ENCODE measurements at places on chromosomes 2 and 18.

DNA sequence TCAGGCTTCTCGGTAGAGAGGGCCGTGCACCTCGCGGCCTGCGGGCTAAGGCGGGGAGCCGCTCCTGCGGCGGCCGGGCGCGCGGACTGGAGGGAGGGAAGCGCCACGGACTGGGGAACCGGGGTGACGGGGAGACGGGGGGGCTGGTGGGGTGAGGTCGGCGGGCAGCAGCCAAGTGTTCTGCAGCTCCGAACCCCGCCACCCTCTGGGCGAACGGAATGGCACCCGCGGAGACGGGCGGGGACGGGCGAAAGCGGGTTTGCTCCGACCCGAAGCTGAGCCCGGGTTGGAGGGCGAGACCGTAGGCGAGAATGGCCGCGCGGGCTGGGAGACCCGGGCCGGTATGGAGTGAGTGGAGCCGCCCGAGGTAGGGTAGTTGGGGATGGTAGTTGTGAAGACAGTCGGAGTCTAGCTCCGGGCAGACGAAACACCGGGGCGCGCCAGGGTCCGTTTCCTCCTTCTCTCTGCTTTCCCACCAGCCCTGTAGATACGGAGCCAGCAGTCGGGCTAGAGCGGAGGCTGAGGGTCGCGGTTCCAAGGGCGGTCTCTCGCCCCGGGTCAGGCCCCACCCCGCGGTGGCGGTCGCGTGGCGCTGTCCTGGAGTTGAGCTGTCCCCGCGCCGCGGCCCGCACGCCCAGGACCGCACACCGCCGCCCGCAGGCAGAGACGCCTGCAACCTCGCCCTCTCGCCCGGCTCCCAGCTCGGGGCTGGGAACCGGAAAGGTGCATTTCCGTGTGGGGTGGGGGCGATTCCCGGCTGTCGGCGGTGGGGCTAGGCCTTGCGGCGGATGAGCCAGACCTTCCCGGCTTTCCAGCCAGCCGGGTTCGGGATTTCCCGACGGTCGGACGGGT is 160.3 kb upstream of the SIX2 start:
- no peak for DNase-seq

DNA sequence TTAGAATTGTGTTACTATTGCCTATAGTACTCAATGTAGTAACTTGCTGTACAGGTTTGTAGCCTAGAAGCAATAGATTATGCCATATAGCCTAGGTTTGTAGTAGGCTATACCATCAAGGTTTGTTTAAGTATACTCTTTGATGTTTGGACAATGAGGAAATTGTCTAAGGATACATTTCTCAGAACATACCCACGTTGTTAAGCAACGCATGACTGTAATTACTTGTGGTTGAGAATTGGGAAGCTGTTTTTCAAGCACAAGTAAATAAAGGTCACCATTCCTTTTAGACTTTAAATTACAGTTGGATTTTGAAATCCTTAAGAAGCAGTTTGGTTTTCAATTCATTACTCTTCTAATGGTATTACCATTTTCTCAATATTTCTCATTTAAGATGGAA is 89.8 kb upstream of the KCNH7 start:
- no peak for DNase-seq

DNA sequence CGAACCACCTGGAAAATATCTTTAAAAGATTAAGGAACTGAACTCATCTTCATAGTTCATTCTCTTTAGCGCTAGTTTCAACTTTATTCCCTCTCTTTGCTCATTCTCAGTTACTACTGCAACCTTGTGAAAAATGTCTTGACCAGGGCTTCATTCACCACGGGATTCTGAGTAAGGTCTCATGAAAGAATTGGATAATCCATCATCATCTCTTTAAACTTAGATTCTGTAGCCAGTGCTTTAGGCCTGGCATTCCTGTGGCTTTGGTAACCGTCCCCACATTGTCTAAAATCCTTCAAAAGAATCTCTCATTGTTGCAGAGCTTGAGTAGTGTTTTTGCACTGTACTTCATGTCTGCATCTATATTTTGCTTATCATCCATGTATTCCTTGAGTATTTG is 229.5 kb downstream of the ETAA1 start:
- DNase-seq = no peak

GRCh38 chr2:128374001-128374710 is 55.5 kb upstream of the HS6ST1 start:
- no peak for DNase-seq

DNA sequence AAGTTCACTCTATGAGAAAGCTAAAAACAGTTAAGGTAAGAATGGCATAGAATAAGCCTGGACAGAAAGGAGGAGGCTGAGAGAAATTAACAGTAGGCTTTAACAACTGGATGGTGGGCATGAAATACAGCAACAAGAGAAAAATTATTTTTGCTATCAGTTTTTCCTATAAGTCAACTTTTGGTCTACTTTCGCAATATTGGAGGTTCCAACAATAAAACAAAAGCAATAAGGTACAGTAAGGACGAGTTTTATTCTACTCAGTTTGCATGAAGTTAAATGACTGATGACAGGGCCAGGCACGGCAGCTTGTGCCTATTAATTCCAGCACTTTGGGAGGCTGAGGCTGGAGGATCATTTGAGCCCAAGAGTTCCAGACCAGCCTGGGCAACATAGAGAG is 17.3 kb downstream of the RAB1A start:
- DNase-seq = no peak

GRCh38 chr2:222160944-222161343 is 137.9 kb downstream of the PAX3 start:
- no peak for DNase-seq

GRCh38 chr18:55763298-55763697 is 175.3 kb upstream of the TCF4 start:
- DNase-seq = no peak

- no peak for DNase-seq
These were observed 621.3 kb downstream of the XIRP2 start for GRCh38 chr2:167509586-167509985.

- no peak for DNase-seq
These were observed 226.9 kb upstream of the SPOPL start for GRCh38 chr2:138274421-138275291.

- no peak for DNase-seq
These were observed 149.4 kb downstream of the TNS1 start for GRCh38 chr2:217853301-217853881.

GRCh38 chr2:97714084-97714949 is 941 bp downstream of the ZAP70 start:
- no peak for DNase-seq

DNA sequence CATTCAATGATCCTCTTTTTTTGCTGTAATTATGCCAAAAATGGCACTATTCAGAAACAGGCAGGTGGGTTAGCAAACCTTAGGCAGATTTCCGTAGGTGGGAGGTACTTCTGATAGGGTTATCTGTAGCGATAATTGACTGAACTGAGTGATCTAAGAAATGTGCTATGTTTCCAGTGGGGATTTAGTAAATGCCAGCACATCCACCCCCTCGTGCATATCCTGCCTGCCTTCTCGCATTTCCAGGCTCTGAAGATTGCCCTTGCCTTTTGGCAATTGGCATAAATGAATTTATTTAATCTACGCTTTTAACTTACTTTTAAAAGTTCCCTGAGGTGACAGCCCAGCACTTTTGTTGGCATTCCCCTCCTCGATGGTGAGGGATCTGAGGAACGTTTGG is 576 bp upstream of the FSHR start:
- no peak for DNase-seq

DNA sequence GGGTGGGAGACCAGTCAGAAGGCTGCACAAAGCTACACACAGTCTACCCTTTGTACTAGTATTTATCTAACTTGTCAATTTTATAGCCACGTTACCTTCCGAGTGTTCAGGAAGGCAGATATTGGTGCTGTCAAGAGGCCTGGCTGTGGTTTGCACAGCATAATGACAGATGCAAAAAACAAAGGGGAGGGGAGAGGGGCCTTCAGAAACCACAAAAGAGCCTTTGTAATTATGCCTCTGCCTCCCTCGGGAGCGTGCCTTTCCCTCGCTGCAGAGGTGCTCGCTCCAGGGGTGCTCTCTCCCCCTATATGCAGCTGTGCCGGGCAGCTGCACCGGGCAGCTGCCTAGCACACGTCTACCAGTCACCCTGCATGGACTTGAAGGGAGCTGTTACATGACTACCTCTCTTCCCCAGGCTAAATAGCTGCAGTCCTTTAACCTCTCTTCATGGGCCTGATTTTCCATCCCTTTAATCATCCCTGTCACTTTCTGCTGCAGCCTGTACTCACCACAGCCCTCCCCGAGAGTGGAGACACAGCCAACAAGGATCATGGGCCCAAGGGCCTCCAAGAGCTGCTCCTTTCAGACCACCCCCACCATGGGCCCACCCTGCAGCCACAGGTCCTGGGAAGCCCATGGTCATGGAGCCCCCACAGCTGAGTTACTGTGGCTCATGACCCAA is 168.4 kb upstream of the PKDCC start:
- DNase-seq = no peak

DNA sequence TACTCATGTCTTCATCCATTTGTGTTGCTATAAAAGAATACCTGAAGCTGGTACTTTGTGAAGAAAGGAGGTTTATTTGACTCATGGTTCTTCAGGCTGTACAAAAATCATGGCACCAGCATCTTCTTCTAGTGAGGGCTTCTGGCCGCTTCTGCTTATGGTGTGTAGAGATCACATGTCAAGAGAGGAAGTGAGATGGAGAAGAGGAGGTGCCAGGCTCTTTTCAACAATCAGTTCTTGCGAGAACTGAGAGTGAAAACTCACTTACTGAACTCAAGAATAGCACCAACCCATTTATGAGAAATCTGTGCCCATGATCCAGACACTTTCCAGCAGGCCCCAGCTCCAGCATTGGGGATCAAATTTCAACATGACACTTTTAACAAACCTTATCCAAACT is 30.0 kb upstream of the BARD1 start:
- DNase-seq = no peak

DNA sequence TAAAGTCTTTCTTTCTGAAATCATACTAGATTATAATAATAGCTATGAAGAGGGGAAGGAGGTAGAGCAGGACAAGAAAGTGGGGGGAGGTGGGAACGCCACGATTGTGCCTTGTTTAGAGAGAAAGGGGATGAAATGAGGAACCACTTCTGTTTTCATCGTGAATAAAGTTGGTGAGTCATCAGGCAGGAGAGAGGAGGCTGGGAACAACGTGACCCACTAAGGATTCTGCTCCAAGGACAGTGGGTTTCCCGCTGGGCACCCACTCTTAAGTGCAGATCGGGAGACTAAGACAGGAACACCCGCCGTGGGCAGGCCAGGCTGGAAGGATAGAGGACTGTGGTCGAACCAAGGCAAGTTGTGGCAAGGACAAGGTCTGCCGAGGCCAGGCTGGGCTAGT is 158.2 kb downstream of the L3MBTL4 start:
- no peak for DNase-seq

- no peak for DNase-seq
These were observed 70.0 kb upstream of the PPP1CB start for GRCh38 chr2:28681606-28682005.

GRCh38 chr2:37357069-37357468 is 12.6 kb downstream of the QPCT start:
- DNase-seq = no peak

GRCh38 chr2:180000434-180000833 is 6.7 kb downstream of the CWC22 start:
- no peak for DNase-seq

DNA sequence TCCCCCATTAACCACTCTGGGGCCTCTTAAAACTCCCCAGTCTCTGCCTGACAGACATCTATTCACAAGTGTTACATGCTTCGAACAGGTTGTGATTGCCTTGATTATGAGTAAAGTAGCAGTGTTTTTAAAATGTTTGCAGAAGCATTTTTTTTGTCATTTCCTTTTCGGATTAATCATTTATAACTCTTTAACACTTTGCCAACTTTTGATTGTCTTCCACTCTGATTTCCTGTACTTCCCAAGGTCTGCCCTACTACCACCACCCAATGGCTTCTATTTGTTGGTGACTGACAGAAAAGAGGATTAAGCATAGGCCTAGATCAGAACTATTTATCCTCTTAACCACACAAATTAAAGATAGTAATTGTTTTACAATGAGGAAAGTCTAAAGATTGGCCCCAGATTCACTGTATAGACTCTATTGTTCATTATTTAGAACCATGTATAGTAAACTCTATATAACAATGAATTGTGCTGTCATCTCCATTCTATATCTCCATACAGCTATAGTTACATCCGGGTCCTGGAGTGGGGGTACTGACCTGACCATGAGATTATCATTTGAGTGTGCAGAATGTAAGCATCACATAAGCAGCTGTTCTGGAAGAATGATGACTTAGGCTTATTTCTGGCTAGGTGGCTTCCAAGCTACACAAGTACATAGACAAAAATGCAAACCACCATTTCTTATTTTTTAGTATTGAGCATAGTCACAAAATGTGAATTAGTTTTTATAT is 110.3 kb upstream of the RBMS1 start:
- no peak for DNase-seq

DNA sequence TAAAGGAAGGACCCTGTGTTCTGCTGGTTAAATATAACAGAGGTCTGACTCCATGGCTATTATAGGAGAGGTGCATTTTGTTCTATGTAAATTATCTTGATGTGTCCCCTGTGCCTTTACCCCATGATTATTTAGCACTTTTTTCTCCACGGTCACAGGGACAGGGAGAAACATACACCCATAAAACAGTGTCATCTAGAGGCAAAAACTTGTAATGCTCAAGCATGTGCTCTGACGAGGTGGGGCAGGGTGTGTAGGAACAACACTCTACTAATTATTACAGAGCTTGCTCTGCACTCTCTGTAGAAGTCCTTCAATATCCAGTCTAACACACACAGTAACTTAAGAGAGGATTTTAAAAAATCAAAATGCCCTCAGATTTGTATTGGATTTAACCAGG is 187.9 kb downstream of the NEDD4L start:
- DNase-seq = no peak

GRCh38 chr2:175154661-175155082 is 13.3 kb downstream of the ATF2 start:
- DNase-seq = no peak

DNA sequence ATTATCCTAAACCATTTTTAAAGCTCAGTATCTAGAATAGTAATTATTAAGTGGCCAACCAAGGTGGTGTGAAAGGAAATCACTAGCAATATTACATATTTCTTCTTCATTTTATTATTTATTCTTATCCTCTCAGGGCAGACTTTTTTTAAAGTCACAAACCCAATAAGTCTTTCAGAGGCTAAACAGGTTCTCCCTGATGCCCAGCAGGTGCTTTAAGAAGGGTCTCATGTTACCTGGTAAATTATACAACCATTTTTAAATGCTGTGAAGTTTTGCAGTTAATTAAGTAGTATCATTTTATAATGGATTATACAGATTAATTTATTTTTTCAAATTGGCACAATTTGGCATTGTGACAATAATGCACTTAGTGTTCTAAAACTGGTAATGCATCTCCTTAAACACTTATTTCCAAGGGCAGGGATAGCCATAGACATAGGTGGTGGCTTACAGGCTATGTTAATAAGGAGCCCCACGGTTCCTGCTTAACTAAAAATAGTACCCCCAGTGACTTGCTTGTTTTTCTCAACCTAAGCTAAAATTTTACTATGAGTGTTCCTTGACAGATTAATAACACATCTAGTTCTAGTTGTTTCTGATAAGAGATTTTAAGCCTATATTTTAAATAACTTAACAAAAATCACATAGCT is 67.0 kb downstream of the PMS1 start:
- no peak for DNase-seq

All from stimulated activated CD8-positive, alpha-beta memory T cell treated with anti-CD3 and anti-CD28 coated beads, Interleukin-2, amount 100 ng/mL, for 1 hour (primary cell).